ENCODE measurements at places on chromosomes 11 and 22. TPM values are rescaled to one million over a fixed set of nuclear protein-coding genes. Genes with fewer than 3 reads are reported as not detected.

DNA sequence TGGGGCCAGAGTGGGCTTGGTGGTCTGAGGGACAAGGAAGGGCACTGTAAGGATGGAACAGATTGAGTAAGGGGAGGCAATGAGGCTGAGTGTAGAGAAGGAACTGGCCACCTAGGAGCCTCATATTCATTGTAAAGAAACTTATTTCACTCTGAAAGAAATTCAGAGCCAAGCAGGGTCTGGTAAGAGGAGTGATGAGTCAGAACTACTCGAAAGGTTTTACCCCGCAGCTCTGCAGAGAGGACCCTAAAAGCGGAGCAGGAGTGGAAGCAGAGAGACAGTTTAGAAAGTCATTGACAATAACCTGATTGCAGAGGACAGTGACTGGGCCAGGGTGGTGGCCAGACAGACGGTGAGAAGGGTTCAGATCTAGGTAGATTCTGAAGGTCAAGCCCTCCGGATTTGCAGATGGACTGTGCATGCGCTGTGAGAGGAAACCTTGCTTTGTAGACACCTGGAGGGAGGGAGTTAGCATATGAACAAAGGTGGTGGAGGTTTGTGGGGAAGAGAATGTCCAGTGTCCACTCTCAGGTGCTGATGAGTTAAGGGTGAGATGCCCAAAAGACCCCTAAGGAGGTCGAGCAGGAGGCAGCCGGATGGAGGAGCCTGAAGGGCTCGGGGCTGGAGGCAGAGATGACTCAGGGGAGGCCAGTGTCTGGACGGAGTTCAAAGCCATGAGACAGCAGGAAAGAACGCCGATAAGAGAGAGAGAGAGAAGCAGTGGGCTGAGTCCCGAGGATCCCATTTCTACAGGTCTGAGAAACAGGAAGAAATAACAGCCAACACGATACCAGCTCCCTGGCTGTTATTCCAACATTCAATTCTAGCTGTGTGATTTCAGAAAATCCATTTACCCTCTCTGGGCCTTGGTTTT is 546.0 kb downstream of the BRD1 start:
- DNase-seq, result no peak

DNA sequence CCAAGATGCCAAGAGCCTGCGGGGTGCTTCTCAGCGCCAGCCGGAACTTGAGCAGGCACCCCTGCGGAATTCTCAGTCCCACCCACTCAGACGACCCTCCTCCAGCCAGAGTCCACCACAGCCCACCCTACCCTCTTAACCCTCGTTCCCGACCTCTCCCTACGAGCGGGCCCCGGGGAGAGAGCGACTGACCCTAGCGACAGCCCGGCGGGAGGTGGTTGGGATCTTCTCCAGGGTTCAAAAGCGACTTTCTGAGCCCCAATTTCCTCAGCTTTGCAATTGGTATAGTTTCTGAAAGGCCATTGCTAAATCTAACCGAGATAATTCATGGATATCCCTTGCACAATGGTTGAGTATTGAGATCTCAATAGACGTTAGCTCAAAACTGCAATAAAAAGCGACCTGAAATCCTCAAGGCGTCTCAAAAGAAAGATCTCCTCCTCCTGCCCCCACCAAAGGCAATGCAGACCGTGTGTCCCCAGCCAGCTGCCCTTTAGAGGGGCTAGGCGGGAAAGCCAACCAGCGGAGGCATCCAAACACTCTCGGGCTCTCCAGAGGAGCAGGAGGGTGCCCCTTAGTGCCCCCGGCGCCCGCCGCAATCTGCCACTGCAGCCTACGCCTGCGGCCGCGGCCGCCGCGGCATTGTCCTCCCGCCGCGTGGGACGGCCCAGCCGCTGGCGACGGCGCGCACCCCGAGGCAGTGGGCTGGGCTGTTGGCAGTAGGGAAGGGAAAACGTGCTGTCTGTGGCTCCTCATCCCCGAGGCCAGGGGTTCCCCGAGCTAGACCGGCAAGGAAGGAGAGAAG is 1.5 kb upstream of the SLC6A5 start:
- no peak for DNase-seq

- no peak for DNase-seq
Measured at GRCh38 chr11:18000760-18001159, 12.1 kb downstream of the SERGEF start.

- no peak for DNase-seq
Measured at GRCh38 chr11:26963764-26964163, 30.1 kb upstream of the FIBIN start.

DNA sequence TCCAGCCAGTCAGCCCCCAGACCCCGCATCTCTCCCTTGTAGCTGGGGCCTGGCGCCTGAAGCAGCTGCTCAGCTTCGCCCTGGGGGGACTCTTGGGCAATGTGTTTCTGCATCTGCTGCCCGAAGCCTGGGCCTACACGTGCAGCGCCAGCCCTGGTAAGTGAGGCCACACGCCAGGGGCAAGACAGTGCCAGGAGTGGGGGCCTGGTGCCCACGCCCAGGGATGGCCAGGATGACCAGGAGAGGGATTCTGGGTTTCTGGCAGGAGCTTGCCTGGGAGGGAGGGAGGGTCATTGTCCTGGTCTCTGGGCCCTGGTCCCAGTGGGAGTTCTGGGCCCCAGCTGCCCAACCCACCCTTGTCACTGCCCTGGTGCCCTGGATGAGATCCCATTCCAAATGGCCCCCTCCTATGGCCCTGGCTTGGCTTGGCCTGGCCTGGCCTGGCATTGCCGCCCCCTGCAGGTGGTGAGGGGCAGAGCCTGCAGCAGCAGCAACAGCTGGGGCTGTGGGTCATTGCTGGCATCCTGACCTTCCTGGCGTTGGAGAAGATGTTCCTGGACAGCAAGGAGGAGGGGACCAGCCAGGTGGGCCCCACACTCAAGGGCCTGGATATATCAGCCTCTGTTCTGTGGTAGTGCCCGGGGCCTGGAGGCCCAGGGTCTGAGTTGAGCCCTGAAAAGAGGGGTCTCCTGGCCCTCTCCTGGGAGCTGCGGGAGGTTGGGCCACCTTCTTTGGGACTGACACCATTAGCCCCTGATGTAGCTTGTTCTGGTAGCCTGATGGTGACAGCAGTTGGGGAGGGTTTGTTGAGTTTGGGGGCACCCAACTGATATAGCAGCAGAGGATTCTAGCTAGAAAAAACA is 3.7 kb downstream of the SLC39A13 start:
- DNase-seq, result no peak

DNA sequence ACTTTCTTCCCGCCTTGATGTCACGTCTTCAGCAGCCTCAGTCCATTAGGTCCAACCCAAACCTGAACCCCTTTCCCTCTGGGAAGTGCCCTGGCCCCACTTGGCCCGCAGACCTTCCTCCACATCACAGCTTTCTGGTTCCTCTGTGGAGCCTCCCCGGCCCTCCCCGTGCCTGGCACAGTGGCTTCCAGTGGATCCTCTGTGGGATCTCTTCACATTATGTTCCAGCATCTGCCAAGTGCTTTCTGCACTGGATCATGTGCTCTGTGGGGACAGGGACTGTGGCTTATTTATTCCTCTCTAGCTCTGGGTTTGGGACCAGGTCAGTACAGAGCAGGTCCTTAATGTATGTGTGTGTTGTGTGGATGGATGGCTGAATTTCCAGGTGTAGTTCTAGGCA is 30.9 kb downstream of the POLR3H start:
- DNase-seq, result no peak

DNA sequence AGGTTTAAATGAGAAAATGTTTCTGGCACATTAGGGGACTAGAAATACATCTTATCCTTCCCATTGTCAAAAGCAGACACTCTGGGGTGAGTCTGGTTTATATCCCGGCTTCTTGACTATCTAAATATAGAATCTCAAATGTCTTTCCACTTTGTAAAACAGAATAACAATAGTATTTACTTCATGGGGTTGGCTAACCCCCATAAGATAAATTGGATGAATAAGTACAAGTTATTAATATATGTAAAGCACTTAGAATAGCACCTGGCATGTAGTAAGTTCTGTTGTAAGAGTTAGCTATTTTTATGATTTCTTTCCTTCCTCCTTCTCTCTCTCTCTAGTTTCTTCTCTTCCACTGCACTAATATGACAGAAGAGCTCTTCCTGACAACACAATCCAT is 499.1 kb downstream of the INSC start:
- no peak for DNase-seq

DNA sequence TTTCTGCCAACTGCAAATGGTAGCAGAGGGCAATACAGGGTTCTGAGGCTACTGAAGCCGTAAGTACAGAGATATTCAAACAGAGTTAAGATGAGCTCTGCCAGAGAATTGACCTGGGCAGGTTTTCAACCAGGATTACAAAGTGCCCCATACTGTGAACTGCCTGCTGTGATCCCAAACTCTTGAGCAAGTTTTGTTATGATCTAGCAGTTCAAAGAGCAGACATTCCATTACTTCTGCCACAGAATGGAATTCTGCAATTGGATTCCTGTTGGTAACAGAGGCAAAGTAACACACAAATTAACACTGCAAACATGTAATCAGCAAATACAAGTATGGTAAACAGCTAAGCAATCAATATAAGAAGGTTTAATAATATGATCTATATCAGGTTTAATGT is 31.2 kb downstream of the ALG9 start:
- DNase-seq, result no peak

DNA sequence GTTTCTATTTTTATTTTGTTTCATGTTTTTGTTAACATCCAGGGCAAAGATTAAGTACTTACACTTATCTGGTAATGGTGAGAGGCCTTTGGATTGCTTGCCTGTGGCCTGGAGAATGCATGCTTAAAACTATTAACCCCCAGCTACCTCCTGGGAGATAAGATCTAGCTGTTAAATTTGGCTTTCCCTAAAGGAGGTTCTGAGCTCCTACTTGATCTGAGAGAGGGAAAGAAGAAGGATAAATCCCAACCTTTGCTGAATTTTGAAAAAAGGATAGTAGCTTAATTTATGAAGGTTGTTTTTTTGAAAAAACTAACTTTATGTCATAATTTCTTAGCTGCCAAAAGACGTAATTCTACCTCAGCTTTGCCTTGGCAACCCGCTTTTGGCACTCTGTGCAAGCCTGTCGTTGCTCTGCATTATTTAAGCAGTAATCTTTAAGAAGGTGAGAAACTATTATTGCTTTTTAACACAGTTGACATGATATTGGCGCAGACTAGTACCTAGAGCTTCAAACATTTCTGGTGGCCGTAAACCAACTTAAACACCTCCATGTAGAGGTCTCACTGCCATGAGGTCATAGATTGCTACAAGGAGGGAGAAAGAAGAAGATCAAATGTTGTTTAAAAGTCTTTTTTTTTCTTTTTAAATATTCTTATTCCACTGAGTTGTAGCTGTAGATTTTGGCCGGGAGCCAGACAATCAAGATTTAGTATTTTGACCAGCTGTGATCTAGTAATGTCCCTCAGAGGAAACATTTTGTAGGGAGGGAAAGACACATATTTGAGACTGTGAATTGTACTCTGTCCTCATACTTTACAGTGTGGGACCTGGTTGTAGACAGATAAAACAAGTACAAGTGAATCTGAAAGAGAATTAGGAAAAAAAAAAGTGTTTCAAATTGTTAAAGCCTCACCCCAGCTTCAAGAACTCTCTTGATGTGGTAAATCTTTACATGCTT is 74.4 kb downstream of the WNT11 start:
- no peak for DNase-seq

- DNase-seq, result no peak
Measured at GRCh38 chr11:22192642-22193347, at the start of gene ANO5. TSS of gene ANO5 (plus strand) at chr11:22193085. CDS start at chr11:22193493, 408 bp downstream.

DNA sequence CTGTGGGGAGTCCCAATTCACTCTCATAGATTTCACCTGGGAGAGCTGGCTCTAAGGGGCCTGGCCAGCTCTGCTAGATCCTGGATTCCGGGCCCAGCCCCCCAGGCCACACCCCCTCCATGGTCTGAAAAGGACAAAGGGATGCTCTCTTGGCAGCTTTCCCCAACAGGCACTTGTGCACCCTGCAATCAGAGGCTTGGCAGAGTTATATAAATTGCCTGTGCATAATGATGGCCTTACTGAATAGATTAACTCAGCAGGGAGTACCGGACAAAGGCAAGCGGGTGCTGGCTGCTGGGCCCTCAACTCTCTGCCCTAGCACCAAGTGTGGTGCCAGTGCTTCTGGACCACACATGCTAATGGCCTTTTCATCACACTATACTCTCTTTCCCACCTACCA is 461.6 kb downstream of the BUD13 start:
- DNase-seq, result no peak

DNA sequence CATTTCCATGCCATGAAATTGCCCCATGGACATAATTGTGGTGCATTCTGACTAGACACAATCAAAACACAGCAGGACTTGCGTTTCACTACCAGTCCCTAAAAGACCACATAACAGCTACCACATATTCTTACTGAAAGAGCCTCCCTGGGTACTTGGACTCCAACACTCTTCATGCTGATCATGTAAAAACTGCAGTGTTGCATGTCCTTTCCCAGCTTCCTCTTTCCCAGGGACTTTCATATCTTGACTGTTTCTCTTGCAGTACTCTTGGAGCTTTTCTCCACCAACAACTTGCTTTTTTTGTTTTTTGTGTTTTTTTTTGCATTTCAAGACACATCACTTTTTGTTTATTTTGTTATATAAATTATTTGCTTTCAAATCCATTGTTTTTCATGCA is 22.9 kb downstream of the MS4A6E start:
- no peak for DNase-seq

- DNase-seq, result no peak
Measured at GRCh38 chr11:112728288-112728687, 232.9 kb upstream of the NCAM1 start.

DNA sequence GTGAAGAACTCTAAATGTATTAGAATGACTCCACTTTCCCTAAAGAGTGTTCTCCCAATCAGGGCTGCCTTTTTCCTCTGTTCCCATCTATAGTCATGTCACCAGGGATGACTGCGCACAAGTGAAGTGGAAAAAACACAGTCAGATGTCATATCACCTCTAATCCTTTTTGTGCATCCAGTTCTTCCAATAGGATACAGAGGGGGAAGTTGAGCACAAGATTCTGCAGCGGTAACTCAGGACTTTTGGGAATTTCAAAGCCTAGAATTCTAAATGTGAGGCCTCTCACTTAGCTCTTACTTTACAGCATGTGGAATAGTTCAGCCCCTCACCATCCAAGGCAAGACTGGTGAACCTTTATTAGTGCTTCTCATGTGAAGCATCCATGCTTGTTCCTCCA is 602.6 kb downstream of the NTM start:
- no peak for DNase-seq

- no peak for DNase-seq
Measured at GRCh38 chr11:36056160-36056751, 112.4 kb downstream of the LDLRAD3 start.

Gene CLMP
- 42.0 TPM for polyA plus RNA-seq

Gene KRTAP5-7
- 0.16 TPM for polyA plus RNA-seq

Gene GGT5
- 16.8 TPM for polyA plus RNA-seq

Gene KRTAP5-1
- polyA plus RNA-seq, result not detected

Gene APOBEC3A
- not detected for polyA plus RNA-seq

Gene C11orf87
- polyA plus RNA-seq, result 0.17 TPM

Gene MACROD1
- 14.5 TPM for polyA plus RNA-seq

Gene F2
- 0.44 TPM for polyA plus RNA-seq

Measured in right renal pelvis (tissue), 4 donors.